Activated gamma-delta T cell treated with anti-CD3 and anti-CD28 coated beads, Interleukin-2, amount 50 U/mL, for 16 hours (primary cell): ENCODE measurements at places on chromosomes 3 and 15.

DNA sequence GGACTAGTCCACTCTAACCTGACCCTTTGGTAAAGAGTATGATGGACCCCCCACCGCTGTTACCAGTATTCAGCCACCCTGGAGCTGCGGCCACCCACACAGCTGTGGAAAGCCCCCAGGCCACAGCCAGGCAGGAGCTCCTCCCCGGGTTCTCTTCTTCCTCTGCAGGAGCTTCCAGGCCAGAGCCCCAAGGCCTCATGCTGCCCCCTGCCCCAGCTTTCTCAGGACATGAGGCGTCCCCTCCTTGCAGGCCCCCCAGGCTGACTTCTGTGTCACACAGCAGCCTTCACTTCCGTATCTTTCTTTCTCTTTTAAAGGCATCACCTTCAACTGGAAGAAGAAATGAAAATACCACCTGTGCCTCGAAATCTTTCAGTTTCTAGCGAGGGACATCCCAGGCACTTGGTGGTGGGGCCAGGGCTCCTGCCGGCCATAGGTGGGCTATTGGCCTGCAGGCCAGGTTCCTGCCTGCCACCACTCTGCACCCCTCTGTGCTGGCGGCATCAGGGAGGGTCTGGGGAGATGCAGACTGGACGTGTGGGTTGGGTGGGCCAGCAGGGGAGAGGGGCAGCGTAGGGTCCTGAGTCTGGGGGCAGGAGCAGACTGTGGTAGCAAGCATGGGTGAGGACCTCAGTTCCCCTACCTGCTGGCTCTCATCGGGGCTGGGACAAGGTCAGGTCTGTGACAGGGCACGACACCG lies 19.9 kb downstream of the KLF13 start:
- no peak for DNase-seq

GRCh38 chr3:66980791-66981190 lies 17.3 kb upstream of the KBTBD8 start:
- no peak for DNase-seq

DNA sequence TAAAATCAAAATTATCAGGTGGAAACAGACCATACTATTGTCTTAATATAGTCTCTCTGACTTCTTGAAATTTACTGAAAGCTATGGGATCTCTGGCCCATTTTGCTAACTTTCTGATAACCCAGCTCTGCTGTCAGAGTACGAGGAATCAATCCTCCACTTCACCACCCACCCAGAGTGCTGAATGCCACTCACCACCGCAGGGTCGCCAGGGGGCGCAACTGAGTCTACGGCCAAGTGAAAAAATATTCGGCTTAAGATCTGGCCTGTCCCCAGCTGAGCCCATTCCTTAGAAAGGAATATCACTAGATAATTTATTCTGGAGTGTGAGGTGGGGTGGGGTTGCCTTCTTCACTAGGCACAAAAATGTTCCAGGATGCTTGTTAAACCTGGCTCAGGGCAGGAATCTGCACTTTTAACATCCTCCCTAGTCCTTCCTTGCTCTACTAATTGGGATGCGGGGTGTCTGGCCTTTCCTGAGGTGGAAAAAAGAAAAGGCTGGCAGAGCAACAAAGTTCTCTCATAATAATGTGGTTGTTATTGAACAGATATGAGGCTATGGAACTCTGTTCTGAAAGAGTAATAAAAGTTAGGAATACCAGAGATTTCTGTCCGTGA lies 520.6 kb downstream of the MFSD1 start:
- no peak for DNase-seq

DNA sequence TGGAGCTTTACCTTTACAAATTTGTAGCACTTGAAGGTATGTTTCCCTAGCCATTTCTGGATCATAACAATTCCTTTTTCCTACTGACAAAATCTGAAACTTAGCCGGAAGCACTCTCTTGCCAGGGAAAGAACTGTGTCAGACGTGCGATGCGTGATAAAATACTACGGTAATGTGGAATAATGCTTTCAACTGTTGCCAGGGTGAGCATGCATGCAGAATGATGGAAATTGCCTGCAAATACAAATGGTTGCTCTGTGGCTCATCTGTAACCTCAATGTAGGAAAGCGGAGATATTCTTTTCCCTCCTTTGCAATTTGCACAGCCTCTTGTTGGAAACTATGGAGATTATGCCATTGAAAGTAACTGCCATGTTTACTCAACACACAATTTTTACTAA lies 736.5 kb upstream of the CFAP20DC start:
- no peak for DNase-seq

- DNase-seq = no peak
Observed at GRCh38 chr3:142896201-142896755, 7.4 kb upstream of the PCOLCE2 start.

GRCh38 chr15:89457086-89457485 lies 39.3 kb downstream of the RHCG start:
- DNase-seq = no peak

- no peak for DNase-seq
Observed at GRCh38 chr3:172154768-172155664, 115.6 kb downstream of the FNDC3B start.

GRCh38 chr3:49022688-49023171 lies 809 bp downstream of the NDUFAF3 start:
- DNase-seq = no peak

- no peak for DNase-seq
Observed at GRCh38 chr3:116809208-116809607, 99.6 kb downstream of the TUSC7 start.

GRCh38 chr3:168213920-168214319 lies 118.2 kb upstream of the GOLIM4 start:
- DNase-seq = no peak

- DNase-seq = no peak
Observed at GRCh38 chr3:163919154-163919553, 1159.1 kb downstream of the SI start.

- DNase-seq = no peak
Observed at GRCh38 chr3:31671451-31671850, 138.7 kb downstream of the STT3B start.

GRCh38 chr3:124837730-124838186 lies 49.4 kb downstream of the ITGB5 start:
- no peak for DNase-seq

DNA sequence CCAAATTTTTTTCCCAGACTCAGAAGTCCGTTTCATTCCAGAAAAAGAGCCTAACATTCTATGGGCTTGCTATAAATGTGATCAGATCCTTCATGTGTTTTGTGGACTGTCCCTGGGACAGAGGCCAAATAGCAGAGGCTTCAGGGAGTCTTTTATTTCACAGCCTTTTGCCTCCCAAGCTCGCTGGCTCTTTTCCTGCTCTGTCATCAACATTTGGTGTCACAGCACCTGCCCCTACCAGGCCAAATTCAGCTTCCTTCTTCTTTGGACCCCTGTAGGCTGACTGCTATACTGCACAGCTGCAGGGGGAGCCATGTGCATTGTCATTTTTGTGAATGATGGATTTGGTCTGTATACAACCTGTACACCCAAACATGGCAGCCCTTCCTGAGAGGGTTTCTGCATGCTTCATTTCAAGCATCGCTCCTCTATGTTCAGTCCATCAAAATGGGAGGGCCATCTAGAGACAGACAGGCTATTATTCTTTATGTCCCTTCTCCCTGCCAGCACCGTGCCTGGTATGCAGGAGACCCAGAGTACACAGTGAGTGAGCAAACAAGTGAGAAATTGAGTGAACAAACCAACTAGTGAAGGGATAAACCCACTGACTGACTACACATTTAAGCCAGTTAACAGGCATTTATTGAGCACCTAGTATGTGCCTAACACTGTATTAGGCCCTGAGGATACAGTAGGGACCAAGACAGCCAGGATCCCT lies 17.9 kb upstream of the RPP14 start:
- no peak for DNase-seq

DNA sequence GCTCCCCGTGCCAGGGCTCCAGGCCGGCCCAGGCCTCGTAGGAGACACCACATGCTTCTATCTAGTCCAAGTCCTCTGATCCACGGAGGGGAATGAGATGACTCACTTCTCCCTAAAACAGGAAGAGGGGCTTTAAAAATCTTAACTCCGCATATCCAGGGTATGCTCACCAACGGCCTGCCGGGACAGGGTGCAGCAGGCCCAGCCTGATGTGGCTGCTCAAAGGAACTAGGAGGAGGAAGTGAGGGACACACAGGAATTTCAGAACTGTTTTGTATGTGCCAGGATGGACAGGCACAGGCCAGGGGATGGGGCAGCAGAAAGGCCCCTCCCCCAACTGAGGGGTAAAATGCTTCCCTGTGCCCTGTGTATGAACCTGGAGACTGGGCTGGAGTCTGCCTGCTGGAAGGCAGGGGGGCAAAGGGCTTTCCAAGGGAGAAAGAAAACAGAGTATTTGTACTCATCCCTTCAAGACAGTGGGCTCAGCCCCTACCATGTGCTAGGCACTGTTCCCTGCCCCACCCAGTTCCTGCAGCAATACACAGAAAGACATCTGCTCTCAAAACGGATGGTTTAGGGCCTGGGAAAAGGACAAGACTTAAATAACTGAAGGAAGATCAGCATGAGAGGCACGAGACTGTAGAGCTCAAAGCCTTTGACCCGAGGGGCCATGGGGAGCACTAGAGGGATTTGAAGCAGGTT lies 22.1 kb downstream of the CHDH start:
- DNase-seq = no peak
